ENCODE measurements at places on chromosomes 2 and 18.

GRCh38 chr2:60961457-60961856 is 56.1 kb upstream of the PEX13 start:
- DNase-seq, result no peak

GRCh38 chr18:56001576-56001975 is 413.6 kb upstream of the TCF4 start:
- DNase-seq, result no peak

GRCh38 chr18:58362027-58362575 is 266.8 kb downstream of the ALPK2 start:
- no peak for DNase-seq

- DNase-seq, result no peak
Observed at GRCh38 chr18:37282386-37283037, 283.1 kb downstream of the CELF4 start.

DNA sequence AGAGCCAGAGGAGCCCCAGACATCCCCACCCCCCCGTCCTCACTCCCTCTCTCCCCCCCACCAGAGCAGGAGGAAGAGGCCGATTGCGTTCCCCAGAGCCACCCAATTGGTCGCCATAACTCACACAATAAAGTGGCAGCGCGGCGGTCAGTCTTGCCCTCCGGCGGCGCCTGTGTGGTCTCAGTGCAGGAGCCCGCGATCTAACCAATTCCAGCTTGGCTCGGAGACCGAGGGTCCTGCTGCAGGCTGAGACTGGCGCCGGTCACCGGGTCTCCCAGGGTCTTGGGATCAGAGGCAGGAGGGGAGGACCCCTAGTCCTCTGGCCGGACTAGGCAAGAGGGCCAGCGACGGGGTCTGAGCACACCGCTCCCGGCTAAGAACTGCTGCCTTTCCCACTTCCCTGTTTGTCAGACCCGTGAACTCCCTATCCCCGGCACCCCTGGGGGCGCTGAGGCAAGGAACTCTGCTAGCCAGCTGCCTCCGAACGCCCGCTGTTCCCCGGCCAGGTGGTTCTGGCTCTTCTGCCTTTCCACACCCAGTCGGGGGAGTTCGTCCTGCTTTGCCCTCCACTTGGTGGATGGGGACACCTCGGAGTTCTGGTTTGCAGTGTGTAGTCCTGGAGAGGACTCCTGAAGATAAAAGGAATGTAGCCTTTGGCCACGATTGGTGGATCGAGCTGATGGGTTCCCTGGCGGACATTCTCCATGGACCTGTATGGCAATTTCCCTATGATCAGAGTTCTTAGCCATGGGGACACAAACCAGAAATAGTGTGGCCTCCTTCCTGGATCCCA is 1.0 kb upstream of the HOXD12 start:
- DNase-seq, result no peak

Data from GM12891 (cell line).